SW480 (cell line): ENCODE measurements at places on chromosomes 5 and 9.

DNA sequence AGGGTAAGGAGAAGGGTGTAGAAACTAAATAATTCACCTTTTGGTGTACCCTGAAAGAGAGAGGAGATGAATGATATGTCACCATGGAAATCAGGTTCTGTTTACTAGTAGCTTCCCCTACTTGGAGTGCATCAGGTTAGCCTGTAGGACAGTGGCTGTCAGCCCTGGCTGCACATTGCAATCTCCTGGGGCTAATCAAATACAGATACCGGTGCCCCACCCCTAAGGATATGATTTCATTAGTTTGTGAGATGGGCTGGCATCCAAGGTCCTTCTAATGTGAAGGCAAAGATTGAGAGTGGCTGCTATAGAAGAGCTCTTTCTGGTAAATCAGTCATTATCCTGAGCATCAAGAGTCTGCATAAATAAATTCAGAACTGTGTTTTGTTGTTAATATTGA lies 47.2 kb downstream of the INSYN2B start:
- no peak for DNase-seq

- no peak for DNase-seq
Observed at GRCh38 chr5:137415231-137415681, 83.9 kb downstream of the SPOCK1 start.

DNA sequence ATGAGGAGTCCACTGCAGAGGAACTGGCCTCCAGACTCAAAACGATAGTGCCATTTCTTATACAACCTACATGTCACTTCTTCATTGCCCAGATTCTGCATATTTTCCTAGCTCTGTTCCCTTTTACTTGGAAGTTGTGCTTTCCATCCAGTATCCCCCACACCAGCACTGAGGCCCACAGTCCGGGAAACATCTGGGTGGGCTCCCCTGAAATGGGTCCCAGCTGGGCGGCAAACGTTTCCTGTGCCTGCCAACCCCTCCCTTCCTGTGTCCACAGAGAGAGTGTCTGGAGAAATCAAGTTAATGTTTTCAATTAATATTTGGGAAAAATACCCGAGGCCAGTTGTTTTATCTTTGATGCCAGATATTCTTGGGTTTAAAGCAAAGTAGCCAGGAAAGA lies 111.8 kb downstream of the COL23A1 start:
- no peak for DNase-seq

- DNase-seq, result no peak
Observed at GRCh38 chr5:80043187-80043586, 8.0 kb downstream of the THBS4 start.

DNA sequence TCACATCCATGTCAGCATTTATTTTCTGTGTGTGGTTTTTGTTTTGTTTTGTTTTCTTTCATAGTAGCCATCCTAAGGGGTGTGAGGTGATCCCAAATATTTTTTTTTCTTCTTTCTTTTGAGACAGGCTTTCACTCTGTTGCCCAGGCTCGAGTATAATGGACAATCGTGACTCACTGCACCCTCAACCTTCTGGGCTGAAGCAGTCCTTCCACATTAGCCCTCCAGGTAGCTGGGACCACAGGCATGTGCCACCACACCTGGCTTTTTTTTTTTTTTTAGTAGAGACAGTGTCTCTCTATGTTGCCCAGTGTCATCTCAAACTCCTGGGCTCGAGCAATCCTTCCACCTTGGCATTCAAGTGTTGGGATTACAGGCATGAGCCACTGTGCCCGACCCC lies 59.1 kb downstream of the CDC42SE2 start:
- DNase-seq, result peak; percentile 45

DNA sequence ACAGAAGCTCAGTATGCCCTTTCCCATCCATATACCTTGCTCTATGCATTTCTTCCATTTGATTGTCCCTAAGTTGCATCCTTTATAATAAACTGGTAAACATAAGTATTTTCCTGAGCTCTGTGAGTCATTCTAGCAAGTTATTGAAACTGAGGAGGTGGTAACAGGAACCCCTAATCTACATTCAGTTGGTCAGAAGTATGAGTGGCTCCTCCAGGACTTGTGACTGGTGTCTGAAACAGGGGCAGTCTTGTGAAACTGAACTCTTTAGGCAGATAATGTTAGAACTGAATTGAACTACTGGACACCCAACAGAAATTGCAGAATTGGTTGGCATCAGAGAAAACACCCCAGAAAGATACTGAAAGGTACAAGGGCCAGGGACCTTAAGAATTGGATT lies 133.1 kb upstream of the POU5F2 start:
- DNase-seq, result no peak

DNA sequence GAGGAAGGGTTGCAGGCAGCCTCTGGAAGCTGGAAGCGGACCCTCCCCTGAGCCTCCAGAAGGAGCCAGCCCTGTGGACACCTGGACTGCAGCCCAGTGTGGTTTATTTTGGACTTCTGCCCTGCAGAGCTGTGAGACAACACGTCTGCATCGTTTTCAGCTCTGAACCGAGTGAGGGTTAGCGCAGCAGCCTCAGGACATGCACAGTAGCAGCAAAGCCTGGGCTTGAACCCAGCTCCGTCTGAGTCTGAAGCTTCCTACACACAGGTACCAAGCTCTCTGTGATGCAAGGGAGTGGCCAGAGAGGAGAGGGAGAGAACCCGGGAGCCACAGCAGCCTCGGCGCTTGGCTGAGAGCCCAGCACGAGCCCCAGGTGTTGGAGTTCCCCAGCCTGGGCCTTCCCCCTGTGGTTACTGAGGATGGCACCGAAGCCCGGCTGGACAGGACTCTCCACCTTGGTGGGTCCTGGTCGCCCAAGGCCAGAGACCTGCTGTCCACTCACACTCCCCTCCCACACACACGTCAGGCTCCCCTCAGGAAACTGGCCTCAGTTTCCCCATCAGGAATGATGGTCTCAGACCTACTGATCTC lies 128.2 kb downstream of the OLFM1 start:
- DNase-seq, result no peak

- DNase-seq, result no peak
Observed at GRCh38 chr5:54834121-54834842, 151.1 kb downstream of the ESM1 start.

DNA sequence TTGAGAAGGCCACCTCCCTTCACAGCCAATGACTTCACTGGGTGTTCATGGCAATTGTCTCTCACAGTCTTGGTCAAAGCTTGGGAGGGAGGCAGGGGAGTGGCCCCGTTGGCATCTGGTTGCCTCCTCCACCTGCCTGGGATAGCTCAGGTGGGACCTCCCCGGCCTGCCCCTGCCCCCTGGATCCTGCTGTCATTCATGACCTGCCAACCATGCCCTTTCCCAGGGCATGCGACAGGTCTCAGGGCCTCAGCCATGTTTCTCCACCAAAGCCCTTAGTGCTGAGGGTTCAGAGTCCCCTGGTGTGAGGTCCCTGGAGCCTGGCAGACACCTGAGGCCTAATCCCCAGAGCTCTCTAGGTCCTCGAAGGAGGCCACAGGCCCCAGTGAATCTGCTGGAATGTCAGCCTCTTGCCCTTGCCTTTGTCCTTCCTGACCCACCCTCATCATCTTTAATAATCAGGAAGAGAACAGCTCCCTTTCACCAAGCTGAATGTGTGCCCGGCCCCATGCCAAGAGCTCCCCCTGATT lies 5.6 kb downstream of the DAB2IP start:
- no peak for DNase-seq

DNA sequence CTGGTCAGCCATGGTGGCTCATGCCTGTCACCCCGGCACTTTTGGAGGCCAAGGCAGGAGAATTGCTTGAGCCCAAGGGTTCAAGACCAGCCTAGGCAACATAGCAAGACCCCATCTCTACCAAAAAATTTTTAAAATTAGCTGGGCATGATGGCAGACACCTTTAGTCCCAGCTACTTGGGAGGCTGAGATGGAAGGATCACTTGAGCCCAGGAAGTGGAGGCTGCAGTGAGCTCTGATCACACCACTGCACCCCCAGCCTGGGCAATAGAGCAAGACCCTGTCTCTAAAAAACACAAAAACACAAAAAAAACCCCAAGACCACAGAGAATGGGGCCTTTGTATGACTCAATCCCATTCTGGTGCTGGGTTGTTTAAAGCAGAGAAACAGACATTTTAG lies 44.0 kb downstream of the MED27 start:
- no peak for DNase-seq
